Kidney (tissue), 22 donors: ENCODE measurements at places on chromosomes 7 and 10. TPM values are rescaled to one million over a fixed set of nuclear protein-coding genes. Genes with fewer than 3 reads are reported as not detected.

The STYXL1 gene
- 29.9 TPM for total RNA-seq

The ASB15 gene
- total RNA-seq = not detected

The TAS2R4 gene
- 2.5 TPM for total RNA-seq

The CYP2C9 gene
- total RNA-seq = 2.9 TPM

The PSMC2 gene
- total RNA-seq = 98.8 TPM

The PPP1R9A gene
- total RNA-seq = 25.7 TPM

The RBP3 gene
- total RNA-seq = not detected
